Astrocyte of the cerebellum (primary cell): ENCODE measurements at places on chromosomes 7 and 10.

- DNase-seq = peak; percentile 29
Observed at GRCh38 chr7:121741896-121742295, 131.1 kb upstream of the PTPRZ1 start.

GRCh38 chr10:55631071-55631654, 729.9 kb downstream of the ZWINT start:
- DNase-seq = peak; percentile 22

DNA sequence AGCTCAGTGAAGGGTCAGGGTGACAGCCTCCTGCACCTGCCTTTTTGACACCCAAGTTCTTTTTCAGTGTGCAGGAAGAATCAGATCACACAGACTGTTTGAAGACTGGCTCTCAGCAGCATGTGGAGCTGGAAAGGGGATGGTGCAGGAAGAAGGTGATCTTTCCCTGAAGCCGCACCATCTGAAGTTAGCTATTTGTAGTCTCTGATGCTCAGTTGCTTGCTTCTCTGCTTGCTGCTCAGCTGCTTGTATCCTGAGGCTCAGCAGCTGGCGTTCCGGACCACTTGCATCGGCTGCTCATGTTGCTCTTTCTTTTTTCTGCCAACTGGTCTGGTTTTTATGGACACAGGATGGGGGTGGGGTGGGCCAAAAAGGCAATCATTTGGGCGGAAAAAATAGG, 15.8 kb upstream of the DNMBP start:
- DNase-seq = no peak

DNA sequence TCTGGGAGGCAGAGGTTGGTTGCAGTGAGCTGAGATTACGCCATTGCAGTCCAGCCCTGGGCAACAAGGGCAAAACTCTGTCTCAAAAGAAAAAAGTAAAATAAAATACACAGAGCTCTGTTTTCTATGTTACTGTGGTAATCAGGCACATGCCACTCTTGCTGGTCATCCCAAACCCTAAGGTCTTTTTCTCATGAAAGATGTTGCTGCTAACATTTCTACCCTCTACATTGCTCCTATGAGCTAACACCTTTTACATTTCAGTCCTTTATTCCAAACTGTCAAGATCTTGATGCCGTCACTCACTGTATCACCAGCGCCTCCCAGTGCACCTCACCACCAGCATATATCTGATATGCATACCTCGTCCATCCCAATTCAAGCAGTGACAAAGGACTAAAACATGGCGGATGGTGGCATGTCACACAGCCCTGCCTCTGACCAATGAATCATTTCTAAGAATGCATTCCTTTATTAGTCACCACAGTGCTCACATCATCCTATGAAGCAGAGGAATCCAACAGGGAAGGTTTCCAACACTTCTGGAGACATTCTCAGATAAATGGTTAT, 4.3 kb downstream of the DAGLB start:
- DNase-seq = peak; percentile 82

GRCh38 chr10:45091968-45092367, 91.2 kb downstream of the ZNF22 start:
- DNase-seq = no peak

- peak; percentile 57 for DNase-seq
Observed at GRCh38 chr10:96395931-96396877, 37.4 kb upstream of the OPALIN start.

DNA sequence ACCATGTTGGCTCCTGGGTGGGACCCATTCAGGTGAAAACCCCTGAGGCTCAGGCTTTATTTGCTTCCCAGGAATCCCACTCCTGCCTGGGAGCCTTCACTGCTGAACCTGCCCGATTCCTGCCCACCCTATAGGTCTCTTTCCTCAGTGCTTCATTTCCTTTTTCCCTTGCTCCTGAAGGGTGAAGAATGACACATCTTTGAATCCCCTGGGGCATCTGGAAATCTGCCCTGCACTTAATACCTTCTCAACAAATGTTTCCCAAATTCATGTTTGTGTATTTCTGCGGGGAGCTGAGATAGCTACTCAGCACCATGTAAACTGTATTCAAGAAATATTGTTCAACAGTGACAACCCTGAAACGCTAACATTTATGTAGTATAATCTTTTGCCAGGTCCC, 10.3 kb upstream of the PCBD1 start:
- no peak for DNase-seq

DNA sequence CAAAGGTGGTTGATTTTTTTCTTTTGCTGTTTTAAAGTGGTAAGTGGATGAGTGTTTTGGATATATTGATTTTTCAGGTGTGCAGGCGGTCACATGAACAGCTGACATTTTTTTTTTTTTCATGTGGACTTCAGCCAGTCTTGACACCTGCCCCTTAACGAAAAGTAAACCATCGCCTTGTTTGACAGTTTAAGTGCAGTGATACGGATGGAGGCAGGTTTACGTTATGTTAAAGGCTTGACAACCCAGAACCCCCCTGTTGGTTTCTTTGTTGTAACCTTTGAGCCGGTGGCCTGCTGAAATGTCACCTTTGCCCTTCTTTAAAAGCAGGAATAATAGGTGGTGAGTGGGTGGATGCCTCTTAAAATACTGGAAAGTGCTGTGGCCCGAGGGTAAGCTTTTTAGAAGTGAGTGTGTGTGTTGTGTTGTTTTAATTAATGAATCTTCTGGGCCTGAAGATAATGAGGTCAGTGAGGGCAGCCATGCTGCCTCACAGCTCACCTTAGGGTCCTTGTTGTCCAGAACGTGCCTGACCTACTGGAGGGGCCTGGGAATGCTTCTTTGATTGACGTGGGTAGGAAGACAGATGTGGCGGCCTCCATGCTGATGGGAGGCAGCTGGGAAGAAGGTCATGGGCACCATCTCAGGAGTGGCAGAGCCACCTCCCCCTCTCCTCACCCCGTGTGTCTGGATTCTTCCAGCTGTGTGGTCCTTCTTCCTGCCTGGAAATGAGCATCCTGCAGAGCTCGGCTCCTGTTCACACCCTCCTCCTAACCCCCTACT, 69.8 kb downstream of the TCF7L2 start:
- DNase-seq = no peak

DNA sequence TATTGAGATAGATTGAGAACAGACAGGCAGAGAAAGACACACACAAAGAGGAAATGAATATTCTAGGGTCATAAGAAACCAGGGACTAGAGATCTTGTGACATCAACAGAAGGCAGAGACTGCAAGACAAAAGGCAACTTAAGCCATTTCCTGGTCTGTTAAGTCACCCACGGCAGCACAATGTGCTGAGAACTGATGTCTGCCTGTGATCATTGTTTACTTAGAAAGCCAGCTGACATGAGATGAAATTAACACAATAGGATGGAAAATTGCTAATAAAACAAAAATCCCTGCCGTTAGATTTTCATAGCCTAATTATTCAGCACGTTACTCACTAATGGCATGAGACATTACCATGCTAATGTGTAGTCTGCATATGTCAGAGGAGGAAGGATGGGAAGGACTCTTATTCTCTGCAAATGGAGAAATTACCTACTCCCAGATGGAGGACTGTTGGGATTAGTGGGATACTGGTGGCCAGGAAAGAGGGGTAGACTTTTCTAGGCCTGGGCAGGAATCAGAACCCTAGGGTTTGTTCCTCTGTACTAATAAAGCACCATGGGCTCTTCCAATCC, 191.3 kb upstream of the PODXL start:
- no peak for DNase-seq

DNA sequence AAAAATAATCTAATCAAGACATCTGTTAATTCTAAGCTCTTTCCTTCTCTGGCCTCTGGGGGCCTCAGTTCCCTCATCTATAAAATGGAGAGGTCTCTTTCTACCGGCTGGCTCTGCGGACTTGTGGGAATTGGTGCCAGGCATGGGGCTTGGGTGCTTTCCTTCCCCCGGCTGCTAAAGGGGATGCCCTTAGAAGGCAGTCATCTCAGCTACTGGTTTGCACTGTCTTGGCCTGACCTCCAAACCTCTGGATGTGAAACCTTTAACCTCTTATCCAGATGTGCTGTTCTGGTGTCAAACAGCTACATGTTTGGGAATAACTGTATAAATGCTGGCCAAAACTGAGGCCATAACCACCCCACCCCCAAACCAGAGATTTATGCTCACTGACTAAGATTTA, 320.0 kb downstream of the RPS24 start:
- DNase-seq = no peak

DNA sequence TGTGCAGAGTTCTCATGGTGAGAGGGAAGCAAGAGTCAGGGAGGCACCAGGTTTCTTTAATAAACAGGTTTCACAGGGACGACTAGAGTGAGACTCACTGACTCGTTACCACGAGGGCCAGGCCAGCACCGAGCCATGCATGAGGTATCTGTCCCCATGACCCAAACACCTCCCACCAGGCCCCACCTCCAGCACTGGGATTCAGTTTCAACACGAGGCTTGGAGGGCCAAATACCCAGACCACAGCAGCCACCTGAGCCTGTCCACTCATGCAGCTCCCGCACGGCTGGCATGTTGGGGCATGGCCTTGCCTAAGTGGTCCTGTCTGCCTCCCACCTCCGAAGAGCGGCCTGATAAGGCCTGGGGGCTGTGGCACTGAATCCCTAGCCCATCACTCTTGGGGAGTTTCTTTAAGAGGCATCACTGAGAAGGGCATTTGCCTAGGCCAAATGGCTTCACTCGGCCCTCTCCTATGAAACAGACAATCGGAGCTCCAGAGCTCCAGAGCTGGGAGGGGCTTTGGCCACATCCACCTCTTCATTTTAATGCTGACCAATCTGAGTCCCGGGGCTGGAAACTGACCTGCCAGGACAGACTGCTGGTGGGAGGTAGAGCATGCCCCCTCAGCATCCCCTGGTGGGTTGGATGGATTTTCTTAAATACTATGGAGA, 157.8 kb downstream of the DNAJB6 start:
- no peak for DNase-seq

- DNase-seq = no peak
Observed at GRCh38 chr10:10126218-10126617, 891.5 kb upstream of the CELF2 start.

DNA sequence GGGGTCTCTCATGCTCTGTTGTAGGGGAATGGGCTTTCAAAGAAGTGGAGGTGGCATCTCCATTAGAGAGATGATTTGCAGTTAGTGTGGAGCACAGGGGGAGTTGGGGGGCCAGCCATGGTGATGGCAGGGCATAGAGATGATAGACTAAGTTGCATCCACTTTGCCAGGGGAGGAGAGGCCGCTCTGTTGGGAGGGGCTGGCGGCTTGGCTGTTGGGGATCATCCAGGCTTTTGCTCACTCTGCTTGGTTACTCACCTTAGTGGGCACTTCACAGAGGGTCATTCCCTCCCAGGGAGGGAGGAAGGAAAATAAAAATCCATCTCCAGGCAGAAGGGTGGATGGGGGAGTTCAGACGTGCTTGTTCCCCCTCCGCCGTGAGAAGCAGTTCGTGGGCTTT, 31.4 kb upstream of the CDH23 start:
- no peak for DNase-seq

- DNase-seq = no peak
Observed at GRCh38 chr7:97018791-97019531, 5.7 kb downstream of the DLX5 start.
